ENCODE measurements at places on chromosomes 1 and 21.

DNA sequence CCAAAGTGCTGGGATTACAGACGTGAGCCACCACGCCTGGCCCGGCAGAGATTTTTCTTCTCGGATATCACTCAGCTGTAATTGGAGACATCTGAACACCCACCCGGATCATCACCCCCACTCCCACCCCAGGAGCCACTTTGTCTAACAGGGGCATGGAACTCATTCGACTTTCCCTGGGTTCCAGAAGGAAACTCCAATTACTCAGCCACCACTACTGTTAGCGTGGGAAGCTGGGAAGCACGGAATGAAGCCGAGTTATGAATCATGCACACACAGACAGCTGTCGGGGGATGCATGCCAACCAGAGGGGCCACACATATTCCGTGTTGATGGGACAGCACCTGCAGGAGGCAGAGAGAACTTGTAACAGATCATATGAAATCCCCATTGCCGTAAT, 85.2 kb downstream of the HLCS start:
- no peak for DNase-seq

DNA sequence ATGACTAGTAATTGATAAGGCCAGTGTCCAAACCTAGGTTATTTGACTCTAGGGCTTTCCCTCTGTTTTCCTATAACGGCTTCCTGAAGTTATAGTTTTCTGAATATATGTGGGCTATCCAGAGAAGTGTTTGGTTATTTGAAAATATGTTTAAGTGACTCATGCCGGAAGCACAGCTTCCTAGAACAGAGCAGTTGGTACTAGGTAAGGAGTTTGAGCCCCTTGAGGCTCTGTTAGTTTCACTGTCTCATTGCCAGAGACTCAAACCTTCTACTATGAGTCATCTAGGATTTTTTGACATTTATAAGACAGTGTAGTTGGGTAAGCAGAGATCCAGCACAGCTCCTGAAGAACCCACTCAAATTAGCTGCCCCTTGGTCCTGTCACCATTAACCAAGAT, 27.1 kb upstream of the LEPR start:
- no peak for DNase-seq

- no peak for DNase-seq
Observed at GRCh38 chr1:63024132-63024531, 240.2 kb downstream of the ATG4C start.

- DNase-seq: no peak
Observed at GRCh38 chr1:10634428-10635084, 159.8 kb downstream of the PEX14 start.

- DNase-seq: no peak
Observed at GRCh38 chr1:55981010-55981650, 598.2 kb downstream of the PLPP3 start.

- no peak for DNase-seq
Observed at GRCh38 chr1:97013941-97014340, 292.4 kb downstream of the PTBP2 start.

DNA sequence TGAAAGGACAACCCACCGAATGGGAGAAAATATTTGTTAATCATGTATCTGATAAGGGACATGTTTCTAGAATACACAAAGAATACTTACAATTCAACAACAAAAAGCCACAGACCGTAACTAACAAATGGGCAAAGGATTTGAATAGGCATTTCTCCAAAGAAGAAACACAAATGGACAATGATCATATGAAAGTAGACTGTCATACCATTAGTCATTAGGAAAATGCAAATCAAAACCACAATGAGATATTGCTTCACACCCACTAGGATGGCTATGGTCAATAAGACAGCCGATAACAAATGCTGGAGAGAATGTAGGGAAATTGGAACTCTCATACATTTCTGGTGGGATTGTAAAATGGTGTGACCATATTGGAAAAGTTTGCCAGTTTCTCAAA, 367.2 kb upstream of the SGIP1 start:
- no peak for DNase-seq

- no peak for DNase-seq
Observed at GRCh38 chr1:27342778-27343638, 1.2 kb downstream of the SYTL1 start.

DNA sequence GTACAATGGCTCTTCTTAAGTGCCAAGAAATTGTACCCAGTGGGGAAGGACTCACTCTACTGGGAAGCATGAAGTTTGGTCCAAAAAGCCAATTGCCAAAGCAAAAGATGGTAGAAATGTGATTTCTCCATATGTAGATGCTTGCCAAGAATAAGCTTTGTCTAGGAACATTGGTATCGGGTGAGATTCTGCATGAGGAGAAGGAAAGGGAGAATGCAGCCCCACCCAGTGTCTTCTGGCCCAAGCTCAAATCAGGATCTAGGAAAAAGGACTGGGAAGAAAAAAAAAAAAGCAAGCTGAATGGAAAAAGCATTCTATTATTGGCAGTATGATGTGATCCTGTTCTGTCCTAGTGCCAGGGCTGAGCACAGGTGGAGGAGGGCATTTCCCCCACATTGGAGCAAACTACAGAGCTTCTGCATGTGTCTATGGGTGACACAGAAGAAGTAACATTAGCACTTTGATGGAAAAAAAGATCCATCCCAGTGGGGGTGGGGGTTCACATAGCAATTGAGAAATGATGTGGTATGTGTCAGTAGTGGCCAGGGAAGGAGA, 226.6 kb downstream of the KCNH1 start:
- DNase-seq: no peak

DNA sequence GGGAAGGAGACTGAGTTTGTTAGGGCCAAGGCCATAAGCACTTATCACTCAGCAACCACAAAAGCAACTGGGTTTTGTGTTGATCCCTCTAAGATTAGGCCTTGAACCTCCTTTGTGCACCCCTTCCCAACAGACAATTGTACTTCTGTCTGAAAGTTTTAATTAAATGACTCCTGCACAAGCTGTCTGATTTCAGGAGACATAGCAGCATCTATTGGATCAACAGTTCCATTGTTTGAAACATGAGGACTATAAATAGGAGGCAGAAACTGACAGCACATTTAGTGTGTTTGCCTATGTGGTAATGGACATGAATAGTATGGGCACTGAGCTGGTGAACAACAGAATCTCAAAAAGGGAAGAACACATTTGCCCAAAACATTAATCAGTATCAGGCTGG, 167.3 kb upstream of the KCNJ6 start:
- no peak for DNase-seq

GRCh38 chr1:19654886-19655717, 9.6 kb upstream of the HTR6 start:
- no peak for DNase-seq

DNA sequence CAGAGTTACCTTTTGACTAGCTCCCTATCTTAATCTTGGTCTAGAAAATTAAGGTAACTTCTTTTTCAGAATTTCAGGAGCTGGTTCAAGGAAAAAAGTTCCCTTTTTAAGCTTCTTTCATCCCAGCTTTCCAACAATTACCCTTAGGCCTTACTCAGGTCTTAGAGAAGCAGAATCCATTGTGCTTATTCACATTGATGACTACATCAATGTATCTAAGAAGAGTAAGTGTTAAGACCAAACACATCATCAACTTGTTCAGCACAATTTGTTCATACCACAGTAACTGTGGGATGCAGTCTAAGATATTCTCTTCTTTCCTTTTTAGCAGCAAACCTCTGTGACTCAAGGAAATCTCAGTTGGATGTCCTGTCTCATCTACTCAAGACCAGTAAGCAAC, 4.1 kb downstream of the MRPL9 start:
- no peak for DNase-seq

GRCh38 chr1:206962272-206962671, 8.0 kb downstream of the FCAMR start:
- DNase-seq: no peak

DNA sequence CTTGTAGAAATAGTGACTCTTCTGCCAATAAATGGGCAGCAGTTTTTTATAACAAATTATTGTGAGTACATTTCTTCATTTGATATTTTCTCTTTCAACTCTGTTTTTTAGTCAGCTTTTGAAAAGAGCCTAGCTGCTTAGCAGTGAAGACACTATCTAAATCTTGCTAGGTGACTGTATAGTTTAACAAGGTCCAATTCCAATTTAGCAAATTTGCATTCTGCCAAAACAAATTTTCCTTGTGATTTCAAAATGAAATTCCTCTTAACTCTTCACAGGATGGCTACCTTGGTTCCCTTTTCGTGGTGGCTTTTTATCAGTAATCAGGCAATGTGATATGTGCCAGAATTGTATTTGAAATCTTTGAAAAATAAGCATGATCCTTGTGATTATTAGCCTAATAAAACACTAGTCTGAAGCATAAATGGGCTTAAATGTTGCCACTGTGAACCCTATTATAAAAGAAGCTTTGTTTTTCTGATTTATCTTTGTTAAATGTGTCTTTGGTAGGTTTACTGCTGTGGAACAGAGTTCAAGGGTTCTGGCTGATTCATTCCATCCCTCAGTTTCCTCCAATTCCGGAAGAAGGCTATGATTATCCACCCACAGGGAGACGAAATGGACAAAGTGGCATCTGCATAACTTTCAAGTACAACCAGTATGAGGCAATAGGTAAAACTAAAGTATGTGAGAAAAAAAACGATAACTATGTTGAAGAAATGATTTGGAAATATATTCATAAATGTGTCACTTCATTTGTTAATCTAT, 12.2 kb downstream of the DNASE2B start:
- DNase-seq: no peak

Data from HCT116 (cell line).